ENCODE measurements at places on chromosomes 11 and 22. TPM values are rescaled to one million over a fixed set of nuclear protein-coding genes. Genes with fewer than 3 reads are reported as not detected.

The PRRG4 gene
- 0.36 TPM for total RNA-seq

GRCh38 chr11:61071208-61071681 lies 31.0 kb upstream of the CD5 start:
- DNase-seq, result no peak

GRCh38 chr11:2202071-2202899 lies 30.7 kb upstream of the TH start:
- DNase-seq, result no peak

GRCh38 chr11:19713196-19714021 lies 772 bp downstream of the NAV2 start:
- DNase-seq, result no peak

- no peak for DNase-seq
Observed at GRCh38 chr11:93468290-93468689, 74.9 kb downstream of the SMCO4 start.

The GGTLC2 gene
- total RNA-seq, result not detected

The SBF2 gene
- 47.1 TPM for total RNA-seq

DNA sequence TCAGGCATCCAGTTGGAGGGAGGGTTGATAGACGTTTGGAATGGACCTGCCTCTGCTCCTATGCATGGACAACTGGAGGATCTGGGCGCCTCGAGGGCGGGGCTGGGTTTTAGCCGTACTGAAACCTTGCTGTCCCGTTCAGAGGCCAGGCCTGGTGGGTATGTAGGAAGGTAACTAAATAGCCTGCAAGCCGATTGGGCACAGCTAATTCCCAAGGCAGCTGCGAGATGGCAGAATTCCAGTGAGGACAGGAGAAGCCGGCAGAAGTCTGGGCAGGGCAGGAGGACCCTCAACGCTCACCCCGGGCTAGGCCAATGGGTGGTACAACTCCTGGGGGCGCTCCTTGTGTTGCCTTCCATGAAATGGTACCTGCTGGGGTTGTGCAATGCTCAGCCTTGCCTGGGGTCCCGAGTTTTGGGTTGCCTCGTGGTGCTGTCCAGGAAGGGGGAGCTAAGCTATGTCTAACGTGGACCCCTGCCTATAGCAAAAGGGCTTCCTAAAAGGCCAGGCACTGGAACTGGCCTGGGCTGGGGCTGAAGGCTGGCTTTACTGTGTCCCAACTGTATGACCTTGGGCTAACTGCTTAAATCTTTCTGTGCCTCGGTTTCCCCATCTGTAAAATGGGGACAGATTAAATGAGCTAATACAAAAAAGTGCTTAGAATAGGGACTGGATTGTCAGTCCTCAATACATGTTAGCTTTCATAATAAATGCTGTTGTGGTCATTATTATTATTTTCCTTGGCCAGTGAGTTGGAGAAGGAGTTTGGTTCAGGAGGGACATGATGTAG lies 30.1 kb upstream of the CD82 start:
- no peak for DNase-seq

DNA sequence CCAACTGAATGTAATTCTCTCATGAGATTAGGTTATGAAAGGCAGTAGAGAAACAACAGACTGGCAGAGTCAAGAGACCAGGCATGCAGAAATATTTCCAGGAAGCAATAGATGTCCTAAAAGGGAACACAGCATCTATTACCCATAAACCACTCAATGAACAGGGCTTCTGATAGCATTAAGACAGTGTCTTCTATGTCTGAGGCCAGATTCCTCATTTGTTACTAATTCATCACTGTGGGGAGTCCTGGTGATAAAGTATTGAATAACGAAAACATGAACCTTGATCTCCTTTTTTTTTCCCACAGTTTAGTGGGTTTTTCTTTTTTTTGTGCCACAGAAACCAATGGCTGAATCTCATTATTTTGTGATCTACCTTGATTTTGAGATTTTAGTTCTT lies 339.0 kb downstream of the METTL15 start:
- DNase-seq, result peak; percentile 17

The WT1 gene
- 46.6 TPM for total RNA-seq

- peak; percentile 76 for DNase-seq
Observed at GRCh38 chr22:31084811-31085492, 3.8 kb downstream of the SMTN start.

The CHRM4 gene
- not detected for total RNA-seq

DNA sequence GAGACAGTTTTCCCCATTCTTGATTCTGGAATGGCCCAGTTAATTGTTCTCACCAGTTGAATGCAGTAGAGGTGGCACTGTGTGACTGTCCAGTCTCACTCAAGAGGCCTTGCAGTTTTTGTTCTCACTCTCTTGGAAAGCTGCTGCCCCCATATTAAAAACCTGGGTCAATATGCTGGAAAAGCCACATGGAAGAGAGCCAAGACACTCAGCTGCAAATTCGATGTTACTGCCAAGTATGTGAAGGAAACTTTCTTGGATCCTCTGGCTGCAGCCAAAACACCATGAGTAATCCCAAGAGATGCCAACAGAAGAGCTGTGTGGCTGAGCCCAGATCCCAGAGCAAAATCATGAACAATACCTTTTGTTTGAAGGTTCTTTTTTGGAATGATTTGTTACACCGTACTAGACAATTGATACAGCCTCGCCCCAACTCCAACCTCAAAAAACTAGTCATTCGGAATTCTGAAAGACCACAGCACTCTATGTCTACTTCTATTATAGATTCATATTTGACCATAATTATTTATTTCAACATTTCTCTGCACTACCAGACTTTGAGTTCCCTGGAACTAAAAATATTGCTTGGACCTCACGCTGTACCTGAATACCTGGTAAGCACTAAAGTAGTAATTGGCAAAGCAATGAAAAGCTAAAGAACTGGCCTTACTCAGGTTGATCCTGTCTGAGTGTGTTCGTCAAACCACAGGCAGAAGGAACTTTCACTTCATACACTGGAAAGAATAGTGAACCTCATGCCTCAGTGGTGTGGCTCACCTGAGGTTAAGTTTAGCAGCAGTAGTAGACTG lies 378.8 kb downstream of the ETS1 start:
- DNase-seq, result peak; percentile 99

The SCGB1D2 gene
- total RNA-seq, result not detected

The CRYBA4 gene
- total RNA-seq, result not detected

The DNAJB7 gene
- total RNA-seq, result not detected

DNA sequence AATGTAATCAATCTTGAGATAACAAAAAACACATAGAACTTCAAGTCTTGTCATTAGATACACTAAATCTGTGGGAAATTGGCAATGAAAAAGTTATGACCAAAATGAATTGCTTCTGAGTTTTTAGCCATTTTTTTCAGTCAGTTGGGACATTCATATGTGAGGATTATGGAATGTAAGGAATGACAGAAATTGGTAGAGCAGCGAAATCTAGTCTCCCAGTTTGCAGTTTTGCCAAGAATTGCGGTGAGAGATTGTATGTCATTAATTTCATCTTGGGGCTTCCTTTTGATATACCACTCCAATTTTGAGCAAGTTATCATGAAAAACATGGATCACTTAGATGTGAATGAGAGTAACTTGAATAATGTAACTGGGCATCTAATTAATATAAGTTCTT lies 49.9 kb downstream of the SIK2 start:
- peak; percentile 66 for DNase-seq

The PPARA gene
- total RNA-seq, result 24.4 TPM

The FAM180B gene
- not detected for total RNA-seq

GRCh38 chr11:118514103-118514502 lies 13.2 kb upstream of the TTC36 start:
- DNase-seq, result no peak

GRCh38 chr11:121575963-121576290 lies 123.2 kb upstream of the SORL1-AS1 start:
- DNase-seq, result no peak

Data from fibroblast of the aortic adventitia (primary cell).